ENCODE measurements at places on chromosomes 4 and X. TPM values are rescaled to one million over a fixed set of nuclear protein-coding genes. Genes with fewer than 3 reads are reported as not detected.

DNA sequence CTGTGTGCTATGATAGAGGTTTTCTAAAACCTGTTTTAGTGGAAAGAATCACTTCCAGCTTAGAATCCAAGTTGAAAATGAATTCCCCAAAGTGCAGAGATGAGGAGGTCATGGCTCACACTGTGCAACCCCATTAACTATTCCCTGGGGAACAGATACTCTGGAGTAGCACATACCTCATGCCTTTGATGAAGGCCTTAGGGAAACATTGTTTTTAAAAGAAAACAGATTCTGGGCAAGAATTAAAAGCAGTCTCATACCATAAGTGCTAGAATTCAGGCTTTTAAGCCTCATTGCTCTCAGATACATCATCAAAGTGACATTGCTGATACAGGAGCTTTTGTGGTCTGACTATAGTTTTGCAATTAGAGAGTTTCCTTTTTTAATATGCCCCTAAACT is 115.1 kb downstream of the NDST4 start:
- DNase-seq, result no peak

GRCh38 chrX:110394651-110395050 is 36.0 kb downstream of the RTL9 start:
- no peak for DNase-seq

GRCh38 chrX:124433186-124433585 is 86.8 kb downstream of the SH2D1A start:
- no peak for DNase-seq

- DNase-seq, result no peak
These were observed 90.3 kb downstream of the COMMD8 start for GRCh38 chr4:47373174-47373573.

CBLL2 gene
- not detected for total RNA-seq
